DMS 273 treated with DMSO at 0.1 percent for 48 hours (cell line): ENCODE measurements at places on chromosomes 11 and 22.

GRCh38 chr11:1875093-1875850 lies 16.4 kb downstream of the PRR33 start:
- no peak for DNase-seq

- DNase-seq: no peak
Measured at GRCh38 chr22:32185821-32186220, 19.1 kb downstream of the RFPL2 start.

DNA sequence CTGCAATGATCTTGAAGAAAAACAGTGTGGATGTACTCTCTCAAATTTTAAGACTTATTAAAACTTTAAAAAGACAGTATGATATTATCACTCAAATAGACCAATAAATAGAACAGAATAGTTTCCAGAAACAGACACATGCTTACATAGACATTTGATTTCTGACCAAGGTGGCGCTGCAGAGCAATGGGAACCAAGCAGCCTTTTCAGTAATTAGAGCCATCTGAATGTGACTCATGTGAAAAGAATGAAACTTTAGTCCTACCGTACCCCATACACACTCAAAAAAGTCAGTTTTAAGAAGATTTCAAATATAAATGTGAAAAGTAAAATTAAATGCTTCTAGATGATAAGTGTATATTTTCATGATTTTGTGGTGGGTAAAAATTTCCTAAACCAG lies 74.2 kb upstream of the MS4A8 start:
- no peak for DNase-seq

DNA sequence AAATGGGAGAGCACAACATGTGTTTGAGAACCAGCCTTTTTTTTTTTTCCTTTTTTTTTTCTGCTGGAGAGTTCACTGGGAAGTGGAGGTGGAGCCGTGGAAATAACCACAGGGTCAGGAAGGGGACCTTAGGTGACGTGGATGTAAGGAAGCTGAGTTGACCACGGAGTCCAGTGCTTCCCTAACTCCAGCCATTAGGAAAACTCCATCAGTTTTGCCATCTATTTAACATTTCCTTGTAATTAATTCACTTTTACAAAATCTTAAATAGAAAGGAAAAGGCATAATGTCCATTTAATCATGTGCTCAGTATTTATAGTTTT lies 2.0 kb upstream of the CDK2AP2 start:
- DNase-seq: no peak
